Stimulated activated CD4-positive, alpha-beta T cell treated with anti-CD3 and anti-CD28 coated beads, TNF-alpha, amount 100 ng/mL, for 24 hours (primary cell): ENCODE measurements at places on chromosomes 6 and 20.

DNA sequence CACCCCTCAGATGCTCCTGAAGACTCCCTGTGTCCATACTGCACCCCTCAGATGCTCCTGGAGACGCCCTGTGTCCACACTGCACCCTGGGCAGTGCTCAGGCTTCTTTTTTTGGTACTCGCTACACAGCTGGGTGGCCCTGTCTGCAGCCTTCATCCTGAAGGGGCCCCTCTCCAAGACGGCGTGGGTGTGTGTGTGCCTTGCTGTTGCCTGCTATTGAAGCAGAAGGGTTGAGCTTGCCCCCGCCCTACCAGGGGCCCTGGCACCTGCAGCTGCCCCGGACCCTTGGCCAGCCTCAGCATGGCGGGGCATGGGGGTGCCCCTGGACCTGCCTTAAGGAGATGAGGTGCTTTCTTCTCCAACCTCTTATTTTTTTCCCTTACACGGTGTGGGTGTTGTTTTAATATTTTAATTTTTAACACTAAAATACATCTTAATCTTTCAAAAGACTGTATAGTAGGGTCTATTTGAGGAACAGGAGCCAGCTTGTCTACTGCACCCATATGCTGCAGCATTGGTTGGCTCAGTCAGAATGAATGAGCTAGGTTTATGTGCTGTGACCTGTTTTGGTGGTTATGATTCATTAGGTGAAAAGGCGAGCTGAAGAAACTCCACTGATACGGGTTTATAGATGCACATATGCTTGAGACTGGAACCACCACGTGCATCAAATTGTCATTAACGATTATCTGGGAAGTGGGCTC, 135.9 kb downstream of the AGPAT4 start:
- no peak for DNase-seq

GRCh38 chr6:150866147-150866990, 867 bp downstream of the MTHFD1L start:
- DNase-seq, result peak; percentile 69

GRCh38 chr20:40687384-40688128, 1.5 kb downstream of the MAFB start:
- no peak for DNase-seq

DNA sequence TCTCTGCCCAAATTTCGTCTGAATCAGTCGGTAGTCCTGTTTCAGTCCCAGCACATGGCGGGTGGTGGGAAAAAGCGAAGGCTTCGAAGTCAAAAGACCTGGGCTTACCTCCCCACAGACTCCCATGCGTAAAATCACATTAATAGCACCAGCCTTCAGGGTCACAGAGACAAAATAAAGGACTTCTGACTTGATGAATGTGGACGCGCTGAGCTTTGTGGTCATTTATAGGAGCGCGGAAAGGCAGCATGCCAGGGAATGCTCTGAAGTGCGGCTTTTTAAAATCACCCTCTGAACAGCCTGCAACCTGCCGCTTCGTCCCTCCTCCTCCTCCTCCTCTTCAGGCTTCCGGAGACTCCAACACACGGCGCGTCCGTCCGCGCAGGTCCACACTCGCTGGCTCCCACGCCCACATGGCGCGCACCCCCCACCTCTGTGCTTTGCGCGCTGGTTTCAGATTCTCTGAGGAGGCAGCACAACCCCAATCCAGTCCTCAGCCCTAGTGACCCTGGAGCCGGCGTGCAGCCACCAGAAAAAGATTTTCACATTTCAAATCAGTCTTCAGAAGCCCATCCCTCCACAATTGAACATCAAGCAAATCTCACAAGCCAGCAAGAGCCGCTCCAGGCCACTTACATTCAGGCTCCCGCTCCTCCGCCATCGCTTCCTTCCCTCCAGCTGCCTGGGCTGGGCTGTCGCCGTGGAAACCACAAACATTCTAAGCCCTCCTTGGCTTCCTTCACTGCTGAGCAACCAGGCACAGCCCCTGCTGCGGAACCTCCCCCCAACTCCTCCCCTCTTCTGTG, at the start of gene C6orf118:
C6orf118 (minus strand) TSS at position 680 of the 806 bp plus-strand sequence; CDS start at position 661, 19 bp downstream.
- DNase-seq, result no peak

DNA sequence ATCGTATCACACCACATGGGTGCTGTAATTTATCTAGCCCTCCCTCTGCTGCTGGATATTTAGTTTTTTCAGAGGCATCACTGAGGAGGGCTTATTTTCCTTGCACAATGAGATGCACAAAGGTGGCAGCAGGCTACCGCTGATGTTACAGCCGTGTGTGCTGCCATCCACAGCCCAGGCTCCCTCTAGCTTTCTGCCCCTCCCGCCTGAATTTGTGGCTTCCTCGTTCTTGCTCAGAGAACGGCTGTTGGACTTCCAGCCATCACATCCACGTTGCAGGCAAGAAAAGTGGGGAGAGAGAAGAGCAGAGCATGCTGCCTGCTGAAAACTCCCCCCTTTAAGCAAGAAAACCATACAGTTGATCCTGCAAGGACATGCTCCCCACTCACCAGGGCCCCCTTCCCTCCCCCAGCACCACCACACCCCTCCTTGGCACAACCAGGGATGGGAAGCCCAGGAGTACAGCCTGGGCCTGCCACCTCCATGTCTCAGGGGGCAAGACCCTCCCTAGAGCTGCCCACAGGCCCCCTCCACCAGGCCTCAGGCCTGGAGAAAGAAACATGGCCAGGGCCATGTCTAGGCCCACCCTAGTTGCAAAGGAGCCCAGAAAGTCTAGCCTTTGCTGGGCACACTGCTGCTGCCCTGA, 102.6 kb downstream of the MRPL14 start:
- DNase-seq, result no peak

DNA sequence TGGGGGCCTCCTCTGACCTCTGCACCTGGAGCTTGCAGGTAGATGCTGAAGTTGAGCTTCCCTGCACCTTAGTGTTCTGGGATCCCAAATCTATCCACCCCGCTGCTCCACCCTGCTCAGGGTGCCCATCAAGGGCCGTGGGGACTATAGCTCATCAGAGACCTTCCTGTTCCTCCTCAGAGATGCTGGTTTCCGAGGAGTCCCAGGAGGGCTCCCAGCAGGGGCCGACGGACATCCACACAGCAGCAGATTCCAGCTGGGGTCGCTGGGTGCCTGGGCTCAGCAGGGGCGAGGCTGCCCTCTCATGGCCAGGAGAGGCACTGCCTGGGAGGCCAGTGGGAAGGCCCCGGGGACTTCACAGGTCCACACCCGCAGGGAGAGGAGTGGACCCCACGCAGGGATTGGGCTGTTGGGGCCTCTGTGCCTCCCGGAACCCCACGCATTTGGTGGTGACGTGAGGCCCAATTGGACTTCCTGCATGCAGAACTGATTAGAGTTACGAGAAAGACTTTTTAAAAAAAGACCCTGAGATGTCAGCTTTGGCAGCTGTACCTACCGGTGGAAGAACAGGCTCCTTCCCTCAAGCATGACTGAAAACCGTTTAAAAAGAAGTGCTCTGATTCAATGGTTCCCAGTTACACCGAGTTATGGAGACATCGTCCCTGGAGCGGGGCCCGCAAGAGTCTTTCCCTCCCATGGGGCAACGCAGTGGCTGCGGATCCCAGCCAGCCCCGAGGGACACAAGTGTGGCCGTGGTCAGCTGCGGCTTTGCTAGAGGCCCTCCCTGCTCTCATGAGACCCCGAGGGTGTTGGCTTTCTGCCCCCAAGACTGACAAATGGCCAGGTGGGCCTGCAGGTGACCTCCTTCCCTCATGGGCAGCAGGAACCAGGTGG, 25.3 kb upstream of the SLCO4A1 start:
- peak; percentile 77 for DNase-seq

- DNase-seq, result no peak
Observed at GRCh38 chr20:49937027-49937929, 1.1 kb downstream of the RNF114 start.

GRCh38 chr6:116572162-116572561, 858 bp downstream of the RWDD1 start:
- no peak for DNase-seq

GRCh38 chr6:97669191-97670031, 386.4 kb upstream of the MMS22L start:
- DNase-seq, result peak; percentile 5

DNA sequence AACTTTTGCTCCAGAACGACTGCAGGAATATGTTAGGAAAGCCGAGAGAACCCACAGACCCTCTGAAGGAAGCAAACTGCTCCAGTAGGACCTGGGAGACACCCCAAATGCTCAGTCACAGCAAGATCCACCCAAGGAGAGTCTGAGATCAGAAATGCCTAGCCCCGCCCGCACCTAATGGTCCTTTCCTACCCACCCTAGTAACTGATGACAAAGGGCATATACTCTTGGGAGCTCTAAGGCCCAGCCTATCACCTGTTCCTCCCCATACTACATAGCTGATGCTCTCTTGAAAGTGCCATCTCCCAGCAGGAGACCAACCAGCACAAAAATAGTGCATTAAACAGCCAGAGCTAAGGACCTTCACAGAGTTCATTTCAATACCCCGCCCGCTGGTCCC, 67.6 kb downstream of the CD2AP start:
- no peak for DNase-seq

DNA sequence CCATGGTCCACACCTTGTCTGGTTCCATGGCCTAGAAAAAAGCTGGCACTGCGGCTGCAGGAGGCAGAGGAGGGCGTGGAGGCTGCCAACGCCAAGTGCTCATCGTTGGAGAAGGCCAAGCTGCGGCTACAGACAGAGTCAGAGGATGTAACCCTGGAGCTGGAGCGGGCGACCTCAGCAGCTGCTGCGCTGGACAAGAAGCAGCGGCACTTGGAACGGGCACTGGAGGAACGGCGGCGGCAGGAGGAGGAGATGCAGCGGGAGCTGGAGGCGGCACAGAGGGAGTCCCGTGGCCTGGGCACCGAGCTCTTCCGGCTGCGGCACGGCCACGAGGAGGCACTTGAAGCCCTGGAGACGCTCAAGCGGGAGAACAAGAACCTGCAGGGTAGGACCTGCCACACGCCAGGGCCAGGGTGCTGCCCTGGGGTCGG, 43.4 kb downstream of the MYH7B start:
- no peak for DNase-seq

DNA sequence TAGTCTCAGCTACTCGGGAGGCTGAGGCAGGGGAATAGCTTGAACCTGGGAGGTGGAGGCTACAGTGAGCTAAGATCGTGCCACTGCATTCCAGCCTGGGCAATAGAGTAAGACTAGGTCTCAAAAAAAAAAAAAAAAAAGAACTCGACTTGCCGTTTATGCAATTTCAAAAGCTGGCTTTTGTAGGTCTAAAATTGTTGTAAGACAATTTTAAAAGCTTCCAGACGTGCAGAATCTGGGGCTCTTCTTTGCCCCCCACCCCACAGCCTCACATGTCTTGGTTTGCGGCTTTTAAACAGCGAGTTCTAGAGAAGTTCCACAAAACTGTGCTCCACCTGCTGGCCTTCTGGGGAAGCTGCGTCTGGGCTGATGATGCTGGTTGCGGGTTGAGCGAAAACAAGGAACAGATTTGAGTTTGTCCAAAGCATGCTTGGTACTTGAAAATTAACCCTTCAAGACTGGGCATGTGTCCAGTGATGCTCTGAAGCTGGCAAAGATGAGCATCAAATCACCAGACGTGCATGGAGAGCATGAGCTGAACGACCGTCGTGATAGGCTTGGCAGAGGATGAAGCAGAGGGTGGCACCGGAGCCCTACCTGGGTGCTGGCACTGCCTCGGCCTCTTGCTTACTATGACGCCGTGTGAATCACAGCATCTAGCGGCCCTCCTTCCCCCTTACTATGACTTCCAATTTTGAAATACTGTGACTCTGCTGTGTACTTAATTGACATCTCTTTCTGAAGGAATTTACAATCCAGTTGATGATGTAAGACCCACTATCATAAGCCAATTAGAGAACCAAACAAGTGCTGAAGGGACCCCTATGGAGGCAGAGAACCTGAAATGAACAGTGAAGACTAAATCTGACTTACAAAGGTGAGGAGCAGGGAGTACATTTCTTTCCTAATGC, 171.4 kb downstream of the GMPR start:
- peak; percentile 26 for DNase-seq

GRCh38 chr6:19869464-19869863, 32.3 kb downstream of the ID4 start:
- DNase-seq, result no peak

DNA sequence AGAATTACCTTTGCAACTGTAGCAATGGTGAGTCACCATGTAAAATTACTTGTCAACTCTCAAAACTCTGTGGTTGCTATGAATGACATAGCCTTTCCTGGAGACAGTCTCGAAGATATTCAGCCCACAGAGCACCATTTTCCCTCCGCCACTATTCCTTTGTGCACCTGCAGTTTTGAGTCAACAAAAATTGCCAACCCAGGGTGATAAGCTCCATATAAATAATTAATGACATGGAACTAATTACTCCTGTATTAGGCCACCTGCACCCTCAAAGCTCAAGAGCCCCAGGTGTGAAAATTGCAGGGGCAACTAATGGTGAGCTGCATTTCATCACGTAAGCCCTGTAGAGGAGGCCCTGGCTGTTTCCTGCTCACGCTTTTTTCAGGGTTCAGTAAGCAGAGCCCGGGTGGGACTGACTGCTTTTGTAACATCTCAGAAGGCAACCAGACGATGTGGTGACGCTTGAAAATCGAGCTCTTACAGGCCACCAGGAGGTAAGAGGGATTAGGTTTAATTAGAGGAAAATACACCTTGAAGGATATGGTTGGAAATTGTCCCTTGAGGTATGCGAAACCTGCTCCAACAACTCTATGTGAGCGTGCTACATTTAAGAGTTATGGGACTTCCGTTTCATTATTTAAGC, 70.8 kb downstream of the BMP2 start:
- no peak for DNase-seq

DNA sequence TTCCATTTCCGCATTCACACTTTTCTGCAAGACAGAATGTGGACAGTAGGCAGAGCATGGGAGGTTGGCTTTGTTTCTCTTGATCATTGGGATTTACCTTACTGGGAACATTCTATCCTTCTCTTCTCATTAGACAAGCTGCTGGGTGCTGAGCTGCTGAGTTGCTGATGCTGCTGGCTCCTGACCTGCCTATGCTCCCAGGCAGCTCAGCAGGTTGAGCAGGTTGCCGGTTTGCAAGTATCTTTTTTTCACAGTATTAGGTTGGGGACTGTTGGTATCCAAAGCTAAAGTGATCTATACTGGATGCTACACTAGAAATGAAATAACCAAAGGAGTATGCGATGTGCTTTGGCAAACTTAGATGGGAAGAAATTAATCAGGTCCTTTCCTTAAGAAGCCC, 23.7 kb upstream of the ADGRF4 start:
- DNase-seq, result no peak

- peak; percentile 38 for DNase-seq
Observed at GRCh38 chr20:37615340-37616109, 78.3 kb upstream of the CTNNBL1 start.

GRCh38 chr6:106579281-106579680, 50.0 kb downstream of the RTN4IP1 start:
- DNase-seq, result no peak
